Kasumi-1 (cell line): ENCODE measurements at places on chromosomes 7 and 10.

GRCh38 chr7:101557421-101557820 is 71.7 kb downstream of the MYL10 start:
- no peak for DNase-seq

DNA sequence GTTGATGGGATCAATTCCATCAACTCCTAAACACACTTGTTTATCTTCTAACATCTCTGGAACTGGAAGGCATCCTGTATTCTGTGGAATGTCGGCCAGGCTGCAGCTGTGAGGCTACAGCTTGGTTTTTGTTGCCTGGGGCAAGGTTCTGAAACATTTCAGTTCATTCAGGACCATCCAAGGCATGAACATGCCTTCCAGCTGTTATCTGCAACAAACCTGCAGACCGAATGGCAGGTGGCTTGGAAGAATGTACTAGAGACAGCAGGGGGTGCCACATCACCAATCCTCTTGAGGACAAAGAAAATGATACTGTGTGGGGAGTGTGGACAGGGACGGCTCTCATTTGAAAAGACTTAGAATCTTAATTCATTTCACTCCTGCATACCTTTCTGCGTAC is 12.4 kb downstream of the PAPOLB start:
- peak; percentile 29 for DNase-seq

GRCh38 chr7:152959610-152960009 is 200.1 kb downstream of the ACTR3B start:
- DNase-seq: no peak

- DNase-seq: no peak
These were observed 8.1 kb downstream of the SDK1 start for GRCh38 chr7:3309140-3309539.

- no peak for DNase-seq
These were observed 54.2 kb downstream of the MICALL2 start for GRCh38 chr7:1404898-1405548.

DNA sequence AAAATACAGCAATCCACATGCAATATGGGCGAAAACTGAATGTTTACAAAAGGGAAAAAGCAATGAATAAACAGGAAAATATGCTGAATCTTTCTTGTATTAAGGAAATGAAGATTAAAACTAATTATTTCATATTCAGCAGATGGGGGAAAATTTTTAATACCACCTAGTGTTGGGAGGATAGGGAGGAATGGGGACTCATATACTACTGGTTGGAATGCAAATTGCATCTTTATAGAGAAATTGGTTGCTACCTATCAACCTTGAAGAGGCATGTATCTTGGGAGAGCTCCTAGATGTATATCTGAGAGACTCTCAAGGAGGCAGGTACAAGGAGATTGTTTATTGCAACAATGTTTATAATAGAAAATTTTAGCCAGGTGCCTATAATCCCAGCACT is 101.4 kb downstream of the CREM start:
- DNase-seq: no peak

GRCh38 chr10:31074722-31075086 is 43.0 kb upstream of the ZNF438 start:
- no peak for DNase-seq

DNA sequence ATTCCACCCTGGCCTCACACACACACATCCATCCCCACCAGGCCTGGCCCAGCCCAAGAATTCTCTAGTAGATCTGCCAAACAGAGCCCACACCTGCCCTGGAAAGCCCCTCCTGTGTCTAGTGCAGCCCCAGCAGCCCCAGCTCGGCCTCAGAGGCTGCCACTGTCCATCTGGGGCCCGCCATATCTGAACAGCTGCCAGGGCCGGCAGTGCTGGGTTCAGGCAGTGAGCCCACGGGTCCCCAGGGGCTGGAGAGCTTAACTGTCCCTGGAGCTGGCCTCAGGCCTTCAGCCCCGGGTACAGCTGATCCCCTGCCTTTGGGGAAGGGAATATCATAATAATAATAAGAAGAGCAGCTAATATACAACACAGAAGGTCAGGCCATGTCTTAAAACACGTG is 574 bp downstream of the MYL10 start:
- DNase-seq: no peak

- DNase-seq: no peak
These were observed 1.6 kb downstream of the LAMB4 start for GRCh38 chr7:108128514-108128913.

GRCh38 chr10:78777867-78778266 is 290.9 kb upstream of the ZMIZ1 start:
- DNase-seq: no peak

GRCh38 chr7:22111661-22112060 is 166.0 kb upstream of the CDCA7L start:
- DNase-seq: no peak

DNA sequence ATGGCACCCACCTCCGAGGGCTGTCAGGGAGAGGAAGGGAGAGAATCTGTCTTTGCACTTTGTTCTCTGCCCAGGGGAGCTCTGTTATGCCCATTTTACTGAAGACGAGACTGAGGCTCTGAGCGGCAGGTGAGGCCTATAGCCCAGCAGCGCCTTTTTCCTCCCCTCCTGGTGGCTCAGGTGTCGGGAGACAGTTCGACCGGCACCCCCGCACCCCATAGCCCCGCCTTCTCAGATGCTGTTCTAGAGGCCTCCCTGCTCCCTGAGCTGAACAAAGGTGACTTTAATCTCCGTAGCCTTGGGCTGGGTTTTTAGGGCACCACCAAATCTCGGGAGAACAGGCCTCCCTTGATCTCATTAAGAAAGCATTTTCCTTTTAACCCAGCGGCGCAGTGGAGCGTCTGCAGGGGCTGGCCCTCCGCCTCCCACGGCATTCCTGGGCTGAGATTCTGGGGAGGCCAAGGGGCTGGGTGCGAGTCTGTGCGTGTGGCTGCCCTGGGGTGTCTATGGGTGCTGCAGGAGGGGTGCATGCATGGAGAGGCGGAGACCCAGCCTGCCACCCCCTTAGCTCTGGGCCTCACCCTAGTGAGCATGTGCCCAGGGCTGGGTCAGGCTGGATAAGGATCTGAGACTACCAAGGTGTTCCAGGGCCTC is 3.3 kb downstream of the LFNG start:
- no peak for DNase-seq

GRCh38 chr10:113216102-113216501 is 266.1 kb downstream of the TCF7L2 start:
- no peak for DNase-seq

DNA sequence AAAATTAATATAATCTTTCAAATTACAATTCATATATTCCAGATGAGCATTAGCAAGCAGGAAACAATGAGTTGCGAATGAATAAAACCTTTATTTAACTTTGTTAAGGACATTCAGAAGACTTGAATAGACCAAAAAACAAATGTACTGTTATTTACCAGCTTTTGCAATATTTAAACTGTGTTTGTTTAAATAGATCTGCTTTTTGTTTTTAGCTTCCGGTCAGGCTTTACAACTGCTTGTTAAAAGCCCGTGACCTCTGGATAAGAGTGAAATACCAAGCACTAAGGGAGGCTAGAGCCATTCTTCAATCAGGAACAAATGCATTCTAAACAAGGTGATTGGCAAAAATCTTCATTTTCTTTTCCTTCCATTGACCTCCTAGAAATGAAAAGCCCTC is 184.9 kb upstream of the GNAI1 start:
- no peak for DNase-seq

- peak; percentile 36 for DNase-seq
These were observed 16.1 kb upstream of the GPR146 start for GRCh38 chr7:1028044-1028770.
